ENCODE measurements at places on chromosomes 6 and 20.

DNA sequence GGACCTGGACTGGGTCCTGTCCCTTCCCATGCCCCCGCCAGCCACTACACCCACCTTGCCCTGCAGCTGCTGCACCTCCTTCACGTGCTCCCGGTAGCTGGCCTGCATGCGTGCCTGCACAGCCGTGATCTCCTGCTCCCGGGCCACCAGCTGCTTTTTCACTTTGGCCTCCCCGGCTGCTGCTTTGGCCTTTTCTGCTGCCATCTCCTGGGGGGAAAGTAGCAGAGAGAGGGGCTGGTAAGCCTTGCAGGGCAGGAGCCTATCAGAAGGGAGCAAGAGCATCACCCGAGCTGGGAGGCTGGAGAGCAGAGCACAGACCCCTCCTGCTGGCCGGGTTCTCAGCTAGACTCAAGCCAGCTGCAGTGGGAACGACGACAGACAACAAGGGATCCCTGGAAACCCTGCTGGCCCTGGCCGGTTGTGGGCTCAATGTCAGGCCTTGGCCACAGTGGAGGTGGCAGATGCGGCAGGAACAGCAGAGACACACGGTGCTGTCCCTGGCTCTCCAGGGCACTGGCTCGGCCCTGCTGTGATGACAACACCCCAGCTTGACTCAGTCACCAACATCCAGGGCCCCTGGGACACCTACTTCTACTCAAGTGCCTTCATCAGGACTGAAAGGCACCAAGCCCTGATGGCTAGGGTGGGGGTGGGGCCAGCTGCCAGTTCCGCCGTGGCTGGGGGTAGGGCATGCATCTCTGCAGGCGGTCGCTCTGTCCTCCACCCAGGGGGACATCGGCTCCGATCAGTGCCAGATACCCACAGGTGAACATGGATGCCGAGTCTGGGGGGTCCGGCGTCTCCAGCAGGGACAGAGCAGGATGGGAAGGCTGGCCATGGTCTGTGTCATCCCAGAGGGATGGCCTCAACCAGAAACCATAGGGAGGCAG, 45.3 kb downstream of the RRBP1 start:
- peak; percentile 88 for DNase-seq

- no peak for DNase-seq
These were observed 139.6 kb downstream of the MYLK4 start for GRCh38 chr6:2611092-2611491.

GRCh38 chr6:90369024-90369519, 72.4 kb upstream of the BACH2 start:
- DNase-seq: no peak

DNA sequence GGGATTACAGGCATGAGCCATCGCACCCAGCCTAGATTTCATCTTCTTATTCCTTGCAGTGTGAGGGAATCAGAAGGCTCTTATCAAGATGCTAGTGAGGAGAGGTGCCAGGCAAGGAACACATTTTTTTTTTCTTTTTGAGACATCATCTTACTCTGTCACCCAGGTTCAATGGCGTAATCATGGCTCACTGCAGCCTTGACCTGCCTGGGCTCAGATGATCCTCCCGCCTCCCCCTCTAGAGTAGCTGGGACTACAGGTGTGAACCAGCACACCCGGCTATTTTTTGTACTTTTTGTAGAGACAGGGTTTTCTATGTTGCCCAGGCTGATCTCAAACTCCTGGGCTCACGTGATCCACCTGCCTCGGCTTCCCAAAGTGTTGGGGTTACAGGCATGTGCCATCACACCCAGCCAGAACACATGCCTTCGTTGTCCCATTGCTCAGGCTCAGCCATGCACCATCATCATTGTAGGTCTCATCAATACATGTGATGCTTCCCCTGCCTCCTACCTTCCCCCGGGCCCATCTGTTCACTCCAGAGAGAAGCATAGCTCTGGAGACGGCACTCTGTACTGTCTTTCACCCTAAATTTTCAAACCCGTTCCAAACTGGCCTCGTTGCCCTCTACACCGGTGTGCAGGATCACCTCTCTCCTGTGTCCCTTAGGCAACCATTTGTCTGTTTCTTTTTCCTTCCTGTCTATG, 10.1 kb downstream of the FLOT1 start:
- DNase-seq: no peak

GRCh38 chr6:138031417-138031816, 75.8 kb downstream of the PERP start:
- no peak for DNase-seq

GRCh38 chr20:32144898-32145662, 35.6 kb downstream of the TM9SF4 start:
- DNase-seq: no peak

- DNase-seq: no peak
These were observed 7.5 kb downstream of the GABBR1 start for GRCh38 chr6:29625337-29625930.

DNA sequence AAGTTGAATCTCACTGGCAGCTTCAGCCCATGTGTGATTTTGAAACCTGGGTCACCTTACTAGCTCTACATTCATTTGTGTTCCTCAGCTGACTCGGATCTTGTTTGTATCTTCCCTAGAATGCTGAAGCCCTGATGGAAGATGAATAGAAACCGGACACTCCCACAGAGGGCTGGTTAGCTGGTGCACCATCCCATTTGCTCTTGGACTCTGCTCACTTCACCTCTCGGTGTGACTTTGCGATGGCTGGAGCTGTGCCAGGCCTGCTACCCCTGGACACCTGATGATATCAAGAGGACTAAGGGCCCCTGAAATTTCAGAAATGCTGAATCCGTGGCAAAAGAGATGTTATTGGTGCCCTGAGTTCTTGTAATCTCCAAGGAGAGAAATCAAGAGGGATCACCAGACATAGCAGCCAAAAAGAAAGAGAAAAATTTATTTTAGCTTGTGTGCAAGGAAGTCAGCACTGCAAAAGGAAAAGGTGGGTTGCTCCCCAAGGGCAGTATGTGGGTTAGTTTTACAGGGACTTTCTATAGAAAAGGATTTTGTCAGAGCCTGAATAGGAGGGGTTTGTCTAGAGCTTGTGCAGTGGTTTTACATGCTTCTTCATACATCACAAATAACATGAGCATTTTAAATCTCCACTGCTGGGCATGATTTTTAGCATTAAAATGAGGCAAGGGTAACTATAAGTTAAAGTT, 426.3 kb upstream of the NOX3 start:
- DNase-seq: no peak

GRCh38 chr6:39952167-39952566, 17.9 kb upstream of the MOCS1 start:
- DNase-seq: no peak

DNA sequence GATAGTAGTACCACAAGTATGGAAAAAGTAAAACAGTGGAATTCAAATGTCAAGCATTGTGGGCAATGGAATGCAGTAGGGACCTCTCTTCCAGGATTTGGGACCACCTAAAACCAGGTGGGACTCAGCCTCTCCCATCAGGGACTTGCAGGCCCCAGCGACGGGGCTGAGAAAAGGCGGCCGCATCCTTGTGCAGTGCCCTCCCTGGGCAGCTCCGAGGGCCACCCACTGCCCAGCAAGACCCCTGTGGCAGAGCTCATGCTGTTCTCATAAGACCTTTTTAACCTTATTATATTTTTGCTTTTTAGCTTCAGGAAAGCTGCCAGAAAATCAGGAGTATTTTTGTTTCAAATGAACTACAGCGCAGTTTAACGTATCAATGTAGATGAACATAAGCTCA, 142.6 kb upstream of the RPS6KA2 start:
- no peak for DNase-seq

- DNase-seq: no peak
These were observed 1.1 kb downstream of the HSF2 start for GRCh38 chr6:122400462-122401089.

- DNase-seq: no peak
These were observed 106.5 kb downstream of the PHF3 start for GRCh38 chr6:63742060-63742459.

DNA sequence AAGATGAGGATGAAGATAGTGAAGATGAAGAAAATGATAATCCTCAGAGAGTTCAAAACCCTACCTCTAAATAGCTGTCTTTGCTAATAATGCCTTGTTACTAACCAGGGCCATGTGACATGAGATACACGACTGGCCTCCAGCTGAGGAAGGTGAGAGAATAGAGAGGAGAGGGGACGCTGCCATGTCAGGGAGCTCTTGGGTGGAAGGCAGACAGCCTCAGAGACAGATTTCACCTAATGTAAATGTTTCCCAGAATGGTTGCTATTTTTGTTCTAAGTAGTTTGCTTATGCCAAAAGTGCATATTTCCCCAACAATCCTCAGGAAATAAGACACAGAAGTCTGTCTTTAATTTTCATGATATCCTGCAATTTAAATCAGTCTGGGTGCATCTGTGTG, 138.4 kb downstream of the ELOVL4 start:
- no peak for DNase-seq

GRCh38 chr6:37521674-37522073, 22.0 kb upstream of the CCDC167 start:
- no peak for DNase-seq

- DNase-seq: no peak
These were observed 4.4 kb downstream of the ZKSCAN3 start for GRCh38 chr6:28353981-28354676.

- DNase-seq: no peak
These were observed 144.3 kb downstream of the PXDC1 start for GRCh38 chr6:3607171-3607570.

DNA sequence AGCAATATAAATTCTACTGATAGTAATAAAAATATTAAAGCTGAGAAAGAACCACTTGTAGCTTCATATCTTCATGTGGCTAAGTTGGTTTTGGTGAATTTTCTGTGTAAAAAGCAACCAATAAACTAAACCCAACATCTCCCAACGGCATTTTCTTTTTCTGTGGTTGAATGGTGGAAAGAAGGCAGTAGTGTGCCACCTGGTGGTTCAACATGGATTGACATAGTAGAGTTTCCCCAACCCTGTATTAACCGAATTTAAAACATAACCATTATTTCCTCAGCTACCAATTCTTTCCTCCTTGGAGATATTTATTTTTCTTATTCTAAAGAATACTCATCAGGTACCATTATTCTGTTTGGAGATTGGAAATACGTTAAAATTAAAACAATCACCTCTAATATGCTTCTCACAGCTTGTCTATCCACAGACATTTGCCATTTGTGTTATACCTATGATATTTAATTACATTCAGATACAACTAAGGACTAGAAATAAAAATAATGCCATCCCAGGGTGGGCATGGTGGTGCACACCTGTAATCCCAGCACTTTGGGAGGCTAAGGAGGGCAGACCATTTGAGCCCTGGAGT, 117.1 kb upstream of the EEF1E1 start:
- no peak for DNase-seq

- no peak for DNase-seq
These were observed 198.5 kb upstream of the SLC24A3 start for GRCh38 chr20:19013907-19014306.

- DNase-seq: peak; percentile 15
These were observed 80.5 kb downstream of the YTHDF1 start for GRCh38 chr20:63135411-63135810.

DNA sequence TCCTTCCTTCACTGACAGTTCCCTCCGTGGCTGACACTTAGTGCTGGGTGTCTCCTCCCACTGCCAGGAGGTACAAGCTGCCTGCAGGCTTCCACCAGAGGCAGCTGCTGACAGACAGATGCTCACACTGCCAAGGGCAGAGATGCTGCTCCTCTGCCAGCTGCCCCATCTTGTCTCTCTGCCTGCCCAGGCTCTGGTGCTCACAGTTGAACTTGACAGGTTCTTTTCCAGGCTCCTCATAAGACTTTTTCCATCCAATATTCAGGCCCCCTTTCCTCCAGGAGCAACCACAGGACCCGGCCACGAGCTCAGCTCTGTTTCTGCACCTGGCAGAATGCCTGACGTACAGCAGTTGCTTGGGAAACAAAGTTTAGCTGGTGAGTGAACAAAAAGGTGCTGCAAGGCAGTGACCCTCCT, 79.8 kb downstream of the PSMB1 start:
- peak; percentile 69 for DNase-seq

- DNase-seq: no peak
These were observed 14.8 kb downstream of the SRSF3 start for GRCh38 chr6:36608788-36609563.

DNA sequence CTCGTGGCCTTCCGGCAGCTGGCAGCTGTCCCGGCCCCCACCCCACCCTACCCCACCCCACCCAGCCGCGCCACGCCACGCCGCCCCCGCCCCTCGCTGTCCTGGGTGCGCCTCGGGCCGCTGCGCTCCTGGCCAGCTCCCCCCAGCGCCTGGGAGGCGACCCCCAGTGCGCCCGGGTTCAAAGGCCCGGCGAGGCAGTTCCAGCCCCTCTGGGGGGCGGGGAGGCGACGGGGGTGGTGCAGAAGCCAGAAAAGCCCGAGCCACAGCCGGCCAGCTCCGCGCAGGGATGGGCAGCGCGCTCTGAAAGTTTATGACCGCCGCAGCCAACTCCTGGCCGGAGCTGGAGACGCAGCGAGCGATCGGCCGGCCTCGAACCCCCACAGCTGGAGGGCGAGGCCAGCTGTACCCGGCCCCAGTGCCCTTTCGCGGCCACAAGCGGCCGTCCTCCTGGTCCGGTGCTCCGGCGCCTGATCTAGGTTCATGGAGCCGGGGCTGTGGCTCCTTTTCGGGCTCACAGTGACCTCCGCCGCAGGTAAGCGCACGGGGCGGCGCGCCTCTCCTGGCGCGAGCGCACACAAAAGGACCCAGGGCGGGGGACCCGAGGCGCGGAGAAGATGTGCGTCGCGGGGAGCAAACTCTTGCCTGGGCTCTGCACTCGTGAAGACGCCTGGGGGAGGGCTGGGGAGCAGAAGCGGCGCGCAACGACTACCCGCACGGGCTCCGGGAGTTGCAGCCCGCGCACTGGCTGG, at the start of gene EDN3:
Gene EDN3 (plus strand): TSS at position 279 of the 749 bp plus-strand sequence. CDS start 202 bp downstream, at position 481.
- no peak for DNase-seq

GRCh38 chr6:102853249-102853955, 1459.9 kb downstream of the GRIK2 start:
- no peak for DNase-seq

- no peak for DNase-seq
These were observed 124.0 kb upstream of the DTNBP1 start for GRCh38 chr6:15786846-15787245.

- no peak for DNase-seq
These were observed 19.7 kb upstream of the EFHC1 start for GRCh38 chr6:52400313-52401041.

DNA sequence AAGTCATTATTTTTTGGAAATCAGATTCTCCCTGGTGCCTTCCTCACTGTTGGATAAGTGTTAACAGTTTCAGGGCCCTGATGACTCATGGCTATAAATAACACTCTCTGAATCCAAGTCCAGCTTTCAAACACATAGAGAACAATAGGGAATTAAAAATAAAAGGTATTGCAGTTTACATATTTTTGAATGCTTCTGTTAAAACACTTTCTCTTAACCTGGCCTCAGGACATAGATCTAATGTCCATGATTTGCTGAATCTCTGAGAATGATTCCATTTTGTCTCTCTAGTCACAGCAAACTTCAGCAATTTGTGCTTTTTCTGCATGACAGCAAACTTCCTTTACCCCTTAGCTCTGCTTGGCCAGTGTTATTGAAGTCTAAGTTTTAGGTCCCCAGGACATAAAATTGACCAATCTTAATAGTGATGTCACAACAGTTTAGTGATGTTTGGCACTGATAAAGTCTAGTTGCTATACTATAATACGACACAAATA, 1192.4 kb upstream of the CITED2 start:
- no peak for DNase-seq

Data from glutamatergic neuron (in vitro differentiated cells).